HCT116 (cell line): ENCODE measurements at places on chromosomes 12 and 14.

- DNase-seq, result no peak
These were observed 11.2 kb downstream of the CD9 start for GRCh38 chr12:6211421-6211869.

- DNase-seq, result no peak
These were observed 127.7 kb upstream of the SFSWAP start for GRCh38 chr12:131583090-131583712.

- DNase-seq, result no peak
These were observed 234.2 kb upstream of the FBXO33 start for GRCh38 chr14:39666386-39666785.

DNA sequence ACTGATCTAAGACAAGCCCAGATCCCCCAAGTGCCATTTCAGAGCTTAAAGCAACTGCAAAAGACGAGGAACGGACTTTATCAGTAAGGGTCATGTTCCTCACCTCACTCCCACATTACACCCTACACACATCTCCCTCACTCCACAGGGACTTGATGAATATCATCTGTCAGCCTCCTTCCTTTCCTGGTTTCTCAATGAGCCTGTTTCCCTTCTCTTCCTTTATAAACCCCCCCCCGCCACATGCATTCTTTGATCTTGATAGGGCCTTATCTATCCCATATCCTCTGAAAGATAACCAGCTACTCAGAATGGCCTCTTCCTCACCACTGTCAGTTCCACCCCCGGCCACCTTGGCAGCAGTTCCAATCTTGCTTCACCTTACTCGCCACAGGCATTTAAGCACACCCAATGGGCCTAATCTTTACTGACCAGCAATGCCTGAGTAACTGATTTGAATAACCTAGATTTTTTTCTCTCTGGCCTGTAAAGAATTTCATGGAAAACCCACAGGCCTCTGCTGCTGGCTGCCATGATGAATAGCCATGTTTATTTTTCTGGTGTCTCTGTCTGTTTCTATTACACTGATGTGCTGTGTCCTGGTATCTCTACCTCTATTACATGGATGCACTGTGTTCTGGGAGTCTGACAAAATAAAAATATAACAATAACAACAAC, 138.7 kb downstream of the PHLDA1 start:
- no peak for DNase-seq

GRCh38 chr14:93969082-93969828, 7.1 kb downstream of the ASB2 start:
- no peak for DNase-seq
